ENCODE measurements at places on chromosomes 4 and X.

DNA sequence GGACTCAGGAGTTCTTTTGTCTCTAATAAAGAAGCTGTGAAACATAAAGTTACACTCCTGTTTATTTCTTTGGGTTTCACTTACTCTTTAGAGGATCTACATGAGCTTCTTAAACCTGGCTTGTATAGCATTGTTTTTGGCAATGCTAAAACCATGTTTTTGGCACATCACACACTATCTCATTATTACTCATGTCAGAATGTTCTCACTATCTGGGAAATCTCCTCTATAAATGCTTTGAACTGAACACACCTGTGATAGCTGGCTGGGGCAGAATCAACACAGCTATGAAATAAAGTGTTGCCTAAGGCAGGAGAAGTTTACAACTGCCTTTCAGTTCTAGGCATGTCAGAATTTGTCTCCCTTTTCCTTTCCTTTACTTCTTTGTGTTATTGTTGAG, 52.6 kb downstream of the SULT1B1 start:
- DNase-seq, result no peak

DNA sequence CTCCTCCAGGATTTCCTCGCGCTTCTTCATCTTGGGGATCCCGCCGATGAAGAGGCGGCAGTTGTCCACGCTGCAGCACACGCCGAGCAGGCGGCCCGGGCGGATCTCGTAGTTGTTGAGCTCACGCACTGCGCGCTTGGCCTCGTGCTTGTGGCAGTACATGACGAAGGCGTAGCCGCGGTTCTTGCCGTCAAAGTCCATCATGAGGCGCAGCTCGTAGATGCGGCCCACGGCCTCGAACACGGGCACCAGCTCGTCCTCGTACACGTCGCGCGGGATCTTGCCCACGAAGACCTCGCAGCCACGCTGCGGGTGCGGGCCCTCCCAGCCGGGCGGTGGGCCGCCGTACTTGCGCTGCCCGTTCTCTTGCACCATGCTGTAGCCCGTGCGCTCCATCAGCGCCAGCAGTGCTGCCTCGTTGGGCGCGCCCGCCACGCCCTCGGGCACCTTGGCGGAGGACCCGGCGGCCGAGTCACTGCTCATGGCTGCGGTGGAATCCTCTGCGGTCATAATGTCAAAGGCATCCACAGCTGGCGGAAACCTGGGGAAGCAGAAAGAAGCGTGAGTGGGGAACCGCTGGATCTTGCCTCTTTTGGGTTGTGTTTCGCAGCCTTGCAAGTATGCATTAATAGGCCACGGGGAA, 103.4 kb downstream of the CHRNA9 start:
- no peak for DNase-seq

DNA sequence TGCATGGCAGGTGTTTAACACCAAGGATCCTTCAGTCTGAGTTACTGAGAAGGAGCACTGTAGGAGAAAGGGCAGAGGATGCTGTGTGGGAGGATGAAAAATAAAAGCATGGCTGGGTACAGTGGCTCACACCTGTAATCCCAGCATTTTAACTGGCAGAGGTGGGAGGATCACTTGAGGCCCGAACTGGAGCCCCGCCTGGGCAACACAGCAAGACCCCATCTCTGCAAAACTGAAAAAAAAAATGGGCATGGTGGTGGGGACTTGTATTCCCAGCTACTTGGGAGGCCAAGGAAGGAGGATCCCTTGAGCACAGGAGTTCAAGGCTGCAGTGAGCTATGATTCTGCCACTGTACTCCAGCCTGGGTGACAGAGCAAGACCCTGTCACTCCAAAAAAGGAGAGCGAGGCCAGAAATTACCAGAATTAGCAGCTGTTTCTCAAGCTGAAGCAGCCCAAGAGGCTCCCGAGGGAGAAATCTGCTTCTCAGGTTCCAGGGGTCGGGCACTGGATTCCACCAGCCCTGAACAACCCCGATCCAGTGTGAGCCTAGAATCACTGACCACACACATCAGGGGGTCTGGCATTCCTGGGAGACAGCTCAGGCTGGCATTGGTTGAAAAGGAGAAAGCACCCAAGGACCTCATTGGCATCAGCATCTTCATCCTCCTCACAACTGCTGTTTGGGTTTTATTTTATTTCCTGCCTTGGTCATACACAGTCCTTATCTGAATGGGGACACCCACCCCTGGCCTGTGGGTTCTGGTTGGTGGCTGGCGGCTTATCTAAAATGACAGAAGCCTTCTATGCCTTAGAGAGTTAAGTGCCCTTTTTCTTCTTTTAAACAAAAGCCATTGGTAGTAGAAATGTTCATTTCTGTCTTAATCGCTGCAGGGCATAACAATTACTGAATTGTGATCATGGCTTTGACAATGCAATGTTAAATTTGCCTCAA, 66.3 kb upstream of the TRIM2 start:
- no peak for DNase-seq

DNA sequence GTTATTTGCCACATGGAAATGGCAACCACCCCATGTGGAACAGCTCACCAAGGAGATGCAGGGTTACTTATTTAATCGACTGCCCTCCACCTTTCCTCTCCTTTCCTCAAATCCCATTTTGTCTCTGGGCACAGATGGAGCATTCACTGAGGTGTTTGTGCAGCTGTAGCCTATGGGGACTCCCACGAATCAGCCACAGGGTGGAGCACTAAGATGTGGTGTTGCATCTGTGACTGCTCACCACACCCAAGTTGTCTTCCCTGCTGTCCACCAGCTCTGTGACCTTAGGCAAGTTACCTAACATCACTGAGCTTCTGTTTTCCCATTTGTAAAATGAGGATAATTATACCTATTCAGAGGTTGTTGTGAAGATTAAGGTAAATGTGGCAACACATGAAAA, 252.4 kb upstream of the CPEB2 start:
- DNase-seq, result no peak

DNA sequence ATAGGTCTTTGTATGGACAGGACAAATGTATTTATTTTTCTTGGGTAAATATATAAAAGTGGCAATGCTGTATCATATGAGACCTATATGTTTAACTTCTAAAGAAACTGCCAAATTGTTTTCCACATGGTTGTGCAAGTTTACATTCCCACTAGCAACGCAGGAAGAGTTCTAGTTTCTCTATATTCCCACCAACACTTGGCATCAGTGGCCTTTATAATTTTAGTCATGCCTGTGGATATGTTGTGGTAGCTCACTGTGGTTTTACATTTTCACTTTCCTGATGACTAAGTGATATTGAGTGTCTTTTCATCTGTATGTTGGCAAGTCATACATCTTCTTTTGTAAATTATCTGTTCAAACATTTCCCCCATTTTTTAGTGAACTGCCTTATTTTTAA, 126.0 kb downstream of the EMCN start:
- DNase-seq, result no peak

- no peak for DNase-seq
Measured at GRCh38 chr4:16264798-16265197, 38.5 kb upstream of the TAPT1 start.

GRCh38 chrX:7582191-7582590, 260.8 kb upstream of the VCX start:
- DNase-seq, result no peak

- no peak for DNase-seq
Measured at GRCh38 chrX:45070116-45071007, 130.3 kb downstream of the DIPK2B start.

GRCh38 chr4:81723927-81724587, 252.3 kb upstream of the RASGEF1B start:
- no peak for DNase-seq

DNA sequence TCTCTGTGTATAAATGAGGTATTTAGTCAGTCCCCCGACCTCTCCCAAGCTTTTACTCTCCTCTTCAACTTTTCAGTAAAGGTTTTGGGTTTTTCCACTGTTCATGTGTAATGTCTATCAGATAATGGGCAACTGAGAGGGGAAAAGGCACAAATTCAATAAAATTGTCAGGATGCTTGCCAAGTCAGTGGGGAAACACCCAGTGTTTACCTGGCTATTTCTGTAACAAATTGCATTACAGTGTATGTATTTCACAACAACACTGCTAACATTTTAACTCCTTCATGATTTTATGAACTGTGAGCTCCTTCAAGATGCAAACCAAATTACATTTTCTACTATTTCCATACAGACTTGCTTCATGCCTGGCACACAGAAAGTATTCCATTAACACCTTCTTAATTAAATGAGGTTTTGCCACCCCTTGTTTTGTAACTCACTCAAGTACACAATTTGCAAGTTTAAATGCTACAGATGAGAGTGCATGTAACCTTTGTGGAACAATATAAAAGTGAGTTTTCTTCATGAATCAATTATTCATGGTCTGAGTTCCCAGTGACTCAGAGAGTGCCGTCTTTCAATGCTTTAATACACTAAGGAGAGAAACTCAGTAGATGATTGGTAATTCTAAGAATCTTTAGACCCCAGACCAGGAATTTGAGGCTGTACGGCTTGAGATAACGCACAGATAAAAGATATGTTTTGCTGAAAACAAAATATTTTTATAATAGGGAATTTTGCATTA, 149.8 kb upstream of the TLL1 start:
- DNase-seq, result no peak
